ENCODE measurements at places on chromosomes 16 and 17.

- no peak for DNase-seq
Observed at GRCh38 chr16:4566144-4566543, 10.0 kb downstream of the C16orf96 start.

- no peak for DNase-seq
Observed at GRCh38 chr17:37417852-37418251, 11.2 kb downstream of the TADA2A start.

- peak; percentile 92 for DNase-seq
Observed at GRCh38 chr17:82781894-82782274, 30.0 kb downstream of the TBCD start.

DNA sequence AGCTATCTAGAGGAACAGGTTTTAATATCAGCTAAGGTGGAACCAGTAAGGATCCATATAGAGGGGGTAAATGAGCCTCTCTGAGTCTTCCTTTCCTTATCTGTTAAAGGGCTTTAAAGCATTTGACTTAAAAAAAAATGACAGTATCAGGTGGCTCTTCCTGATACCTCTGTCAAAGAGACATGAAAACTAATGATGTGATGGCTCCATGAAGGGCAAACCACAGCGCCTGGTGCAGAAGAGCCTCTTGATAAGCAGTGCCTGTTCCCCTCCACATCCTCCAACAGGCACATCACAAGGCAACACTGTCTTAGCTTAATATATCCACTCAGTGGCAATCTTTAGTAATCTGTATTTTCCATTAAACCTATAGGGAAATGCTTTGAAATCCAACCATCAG lies 68.9 kb downstream of the USP31 start:
- no peak for DNase-seq

- DNase-seq, result no peak
Observed at GRCh38 chr16:21619765-21620425, 20.5 kb downstream of the METTL9 start.

DNA sequence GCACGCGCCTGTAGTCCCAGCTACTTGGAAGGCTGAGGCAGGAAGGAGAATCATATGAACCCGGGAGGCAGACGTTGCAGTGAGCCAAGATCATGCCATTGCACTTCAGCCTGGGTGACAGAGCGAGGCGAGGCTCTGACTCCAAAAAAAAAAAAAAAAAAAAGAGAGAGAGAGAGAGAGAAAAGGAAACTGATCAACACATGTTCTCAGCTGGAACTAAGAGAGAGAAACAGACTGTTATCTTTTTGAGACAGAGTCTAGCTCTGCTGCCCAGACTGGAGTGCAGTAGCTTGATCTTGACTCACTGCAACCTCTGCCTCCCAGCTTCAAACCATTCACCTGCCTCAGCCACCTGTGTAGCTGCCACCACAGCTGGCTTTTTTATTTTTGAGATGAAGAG lies 60.4 kb downstream of the STH start:
- DNase-seq, result no peak

GRCh38 chr17:67413388-67413787 lies 36.3 kb downstream of the PITPNC1 start:
- DNase-seq, result peak; percentile 21

- DNase-seq, result peak; percentile 61
Observed at GRCh38 chr17:40551879-40552768, 13.1 kb downstream of the CCR7 start.

GRCh38 chr17:22462461-22462860 lies 770.1 kb downstream of the KCNJ18 start:
- no peak for DNase-seq

DNA sequence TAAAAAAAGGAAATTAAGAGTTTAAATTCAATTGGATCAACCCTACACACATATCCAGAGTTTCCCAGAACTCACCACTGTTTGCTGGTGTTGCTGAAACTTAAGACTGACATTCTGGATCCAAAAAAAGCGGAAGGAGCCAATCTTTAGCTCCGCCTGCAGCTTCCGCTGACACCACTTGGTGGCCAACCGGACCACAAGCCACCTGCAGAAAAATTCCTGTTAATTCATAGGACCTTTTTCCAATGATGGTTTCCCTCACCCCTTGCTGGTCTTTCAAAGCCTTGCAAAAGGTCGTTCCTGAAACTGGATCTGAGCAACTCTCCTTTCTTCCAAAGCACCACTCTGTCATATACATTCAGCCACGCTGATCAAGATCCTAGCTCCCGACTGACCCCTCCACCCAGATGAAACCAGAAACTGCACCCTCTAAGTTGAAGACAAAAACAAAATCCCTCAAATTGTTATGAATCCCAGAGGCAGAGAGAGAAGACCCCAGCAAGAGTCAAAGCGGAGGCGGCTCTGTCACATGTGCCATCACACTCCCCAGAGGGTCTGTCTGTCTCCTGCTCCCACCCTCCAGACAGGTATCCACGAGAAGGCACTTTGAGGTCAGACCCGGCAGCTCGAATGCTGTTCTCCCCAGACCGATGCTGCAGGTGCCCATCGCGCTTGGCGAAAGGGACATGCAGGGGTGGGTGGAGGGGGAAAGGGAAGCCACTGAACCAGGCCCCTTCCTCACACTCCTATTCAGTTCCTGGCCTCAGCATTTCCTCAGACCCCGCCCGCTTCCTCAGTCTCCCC lies 773 bp downstream of the BLTP2 start:
- peak; percentile 71 for DNase-seq

DNA sequence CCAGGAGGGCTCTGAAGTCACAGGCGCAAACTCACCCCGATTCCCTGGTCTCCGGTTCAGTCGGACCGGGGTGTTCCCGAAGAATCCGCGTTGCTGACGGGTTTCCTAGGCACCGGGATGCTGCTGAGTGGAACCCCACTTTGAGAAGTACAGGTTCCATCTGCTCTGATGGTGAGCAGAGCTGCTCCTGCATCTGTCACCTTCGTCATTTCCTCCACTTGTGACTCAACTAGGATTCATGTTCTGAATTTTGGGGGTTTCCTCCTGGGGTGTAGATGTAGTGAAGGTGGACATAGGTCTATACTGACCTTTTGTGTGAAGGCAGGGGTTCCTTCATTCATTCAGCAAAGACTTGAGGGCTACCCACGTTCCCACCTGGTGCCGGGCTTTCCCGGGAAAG lies 25.0 kb downstream of the LGALS3BP start:
- no peak for DNase-seq

GRCh38 chr17:77318491-77319210 lies 177.9 kb downstream of the SEC14L1 start:
- DNase-seq, result no peak

DNA sequence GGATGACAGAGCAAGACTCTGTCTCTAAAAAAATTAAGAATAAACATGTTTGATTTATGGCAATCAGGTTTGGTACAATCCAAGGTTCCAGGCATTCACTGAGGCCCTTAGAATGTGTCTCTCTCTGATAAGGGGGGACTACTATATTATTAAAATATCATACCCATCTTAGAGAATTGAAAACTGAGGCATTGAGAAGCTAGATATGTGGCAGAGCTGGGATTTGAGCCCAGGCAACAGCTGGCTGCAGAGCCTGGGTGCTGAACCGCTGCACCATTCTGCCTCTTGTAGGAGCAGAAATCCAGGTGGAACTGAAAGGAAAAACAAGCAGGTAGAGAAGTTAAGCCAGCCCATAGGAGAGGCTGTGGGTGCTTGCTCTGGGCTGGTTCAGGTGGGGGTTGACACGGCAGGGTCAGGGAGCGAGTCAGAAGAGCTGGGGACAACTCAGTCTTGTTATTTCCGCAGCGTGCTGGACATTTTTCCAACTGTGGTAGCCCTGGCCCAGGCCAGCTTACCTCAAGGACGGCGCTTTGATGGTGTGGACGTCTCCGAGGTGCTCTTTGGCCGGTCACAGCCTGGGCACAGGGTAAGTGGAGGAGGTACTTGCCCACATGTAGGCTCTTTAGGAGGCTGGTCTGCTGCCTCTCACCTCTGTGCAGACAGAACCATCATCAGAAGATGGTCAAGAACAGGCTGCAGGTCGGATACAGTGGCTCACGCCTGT lies 62.5 kb downstream of the WIPI1 start:
- DNase-seq, result no peak

DNA sequence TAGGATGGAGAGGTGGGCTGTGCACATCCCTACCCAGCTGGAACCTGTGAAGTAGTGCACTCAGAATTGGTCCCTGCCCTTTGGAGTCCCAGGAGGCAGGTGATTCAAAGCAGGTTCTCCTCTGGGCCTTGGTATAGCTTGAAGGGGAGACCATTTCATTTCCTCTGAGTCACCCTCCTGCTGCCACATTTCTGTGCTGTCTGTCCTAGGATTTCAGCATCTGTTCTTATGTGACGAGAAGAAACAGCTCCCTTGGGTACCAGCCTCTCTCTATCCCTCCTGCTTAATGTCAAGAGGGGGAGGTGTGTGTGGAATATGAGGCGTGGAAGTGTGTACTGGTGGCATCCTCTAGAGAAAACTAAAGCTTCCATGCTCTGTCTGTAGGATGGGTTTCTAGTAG lies 5.0 kb upstream of the NFE2L1 start:
- no peak for DNase-seq

GRCh38 chr16:10485159-10485558 lies 95.2 kb downstream of the EMP2 start:
- no peak for DNase-seq

GRCh38 chr16:53732296-53732929 lies 28.5 kb downstream of the FTO start:
- no peak for DNase-seq

- no peak for DNase-seq
Observed at GRCh38 chr17:77390870-77391269, 250.1 kb downstream of the SEC14L1 start.

- no peak for DNase-seq
Observed at GRCh38 chr17:50279181-50279526, 4.9 kb downstream of the TMEM92 start.

GRCh38 chr17:17320911-17321220 lies 17.7 kb downstream of the NT5M start:
- no peak for DNase-seq

DNA sequence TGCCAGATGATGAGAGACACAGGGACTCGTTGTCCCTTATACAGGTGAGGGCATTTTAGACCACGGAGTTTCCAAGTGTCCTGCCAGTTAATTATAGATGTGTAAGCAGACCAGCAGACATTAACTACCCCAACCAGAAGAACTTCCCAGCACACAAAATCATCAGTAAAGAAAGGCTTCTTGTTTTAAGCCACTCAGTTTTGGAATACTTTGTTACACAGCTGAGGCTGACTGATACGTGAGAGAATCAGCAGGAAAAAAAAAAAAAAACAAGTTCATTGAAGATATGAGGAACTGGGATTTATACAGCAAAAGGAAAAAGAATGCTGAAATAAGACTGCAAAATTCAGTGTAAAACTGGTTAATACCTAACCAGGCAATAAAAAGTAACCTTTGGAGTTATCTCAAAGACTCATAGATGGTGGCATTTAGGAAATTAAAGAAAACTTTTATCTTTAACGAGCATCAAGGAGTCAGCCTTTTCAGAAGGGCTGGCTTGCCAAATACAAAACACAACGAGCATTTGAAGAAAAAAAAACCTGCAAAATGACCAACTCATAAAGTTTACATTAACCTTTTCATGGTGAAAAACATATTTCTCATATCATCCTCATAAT lies 28.1 kb downstream of the TMEM238L start:
- DNase-seq, result no peak

DNA sequence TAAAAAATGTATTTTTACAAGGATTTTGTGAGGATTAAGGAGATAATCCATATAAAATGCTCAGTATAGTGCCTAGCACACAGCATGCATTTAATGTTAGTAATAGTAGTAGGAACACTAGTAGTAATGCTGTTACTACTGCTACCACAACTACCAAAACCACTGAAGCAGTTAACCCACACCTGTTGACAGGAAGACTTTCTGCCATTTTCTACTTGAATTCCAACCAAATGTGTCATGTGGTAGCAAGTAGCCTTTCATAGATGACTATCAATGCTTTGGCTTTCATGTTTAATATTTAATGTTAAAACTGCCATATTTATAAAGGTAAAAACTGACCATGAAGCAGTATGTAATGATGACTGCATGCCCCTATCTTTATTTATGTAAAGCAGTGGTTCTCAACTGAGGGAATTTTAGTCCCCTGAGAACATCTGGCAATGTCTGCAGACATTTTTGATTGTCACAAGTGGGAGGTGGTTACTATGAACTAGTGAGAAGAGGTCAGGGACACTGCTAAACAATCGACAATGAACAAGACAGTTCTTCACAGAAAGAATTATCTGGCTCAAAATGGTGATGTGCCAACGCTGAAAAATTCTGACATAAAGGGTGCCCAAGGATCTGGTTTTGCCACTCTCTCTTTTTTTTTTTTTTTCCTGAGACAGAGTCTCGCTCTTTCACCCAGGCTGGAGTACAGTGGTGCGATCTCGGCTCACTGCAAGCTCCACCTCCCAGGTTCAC lies 89.4 kb downstream of the ITFG1 start:
- DNase-seq, result no peak

DNA sequence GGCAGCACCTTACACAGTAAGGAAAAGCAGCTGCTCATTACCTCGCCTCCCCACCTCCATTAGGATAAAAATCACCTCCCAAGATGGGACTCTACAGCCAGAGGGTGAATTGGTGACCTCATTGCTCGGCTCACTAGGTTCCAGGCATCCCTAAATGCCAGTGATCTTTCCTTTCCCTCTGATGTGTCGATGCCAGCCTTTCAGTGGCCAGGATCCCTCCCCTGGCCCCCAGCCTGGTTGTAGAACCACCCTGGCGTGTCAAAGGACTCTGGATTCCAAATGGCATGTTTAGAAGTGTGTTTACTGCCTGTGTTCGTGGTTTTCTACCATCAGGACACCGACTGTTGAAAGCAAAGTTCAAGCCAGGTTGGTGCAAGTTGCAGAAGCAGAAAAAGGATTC lies 72.1 kb upstream of the LYRM9 start:
- no peak for DNase-seq

DNA sequence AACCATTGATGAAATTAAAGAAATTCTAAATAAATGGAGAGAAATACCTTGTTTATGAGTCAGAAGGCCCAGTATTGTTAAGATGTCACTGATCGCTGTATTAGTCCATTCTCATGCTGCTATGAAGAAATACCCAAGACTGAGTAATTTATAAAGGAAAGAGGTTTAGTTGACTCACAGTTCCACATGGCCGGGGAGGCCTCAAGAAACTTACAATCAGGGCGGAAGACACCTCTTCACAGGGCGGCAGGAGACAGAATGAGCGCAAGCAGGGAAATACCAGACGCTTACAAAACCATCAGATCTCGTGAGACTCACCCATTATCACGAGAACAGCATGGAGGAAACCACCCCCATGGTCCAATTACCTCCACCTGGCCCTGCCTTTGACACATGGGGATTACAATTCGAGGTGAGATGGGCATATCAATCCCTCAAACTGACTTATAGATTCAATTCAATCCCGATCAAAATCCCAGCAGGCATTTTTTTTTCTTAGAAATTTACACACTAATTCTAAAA lies 157.2 kb downstream of the ENGASE start:
- no peak for DNase-seq

DNA sequence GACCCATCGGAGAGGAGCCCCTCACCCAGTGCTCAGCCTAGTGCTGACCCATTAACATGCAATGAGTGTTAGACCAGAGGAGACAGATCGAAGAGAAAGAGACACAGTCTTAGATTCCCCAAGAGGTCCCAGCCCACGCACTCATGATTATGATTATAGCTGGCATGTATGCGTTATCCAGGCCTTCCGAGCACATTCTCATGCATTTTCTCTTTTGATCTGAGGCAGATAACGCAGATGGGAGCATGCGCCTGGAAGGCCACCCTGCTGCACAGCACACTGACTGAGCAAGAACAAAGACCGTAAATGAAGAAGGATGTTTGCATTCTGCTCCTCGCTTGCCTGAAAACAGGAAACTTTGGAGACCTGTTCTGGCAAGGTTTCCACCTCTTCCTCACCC lies 232.7 kb downstream of the SOX9 start:
- DNase-seq, result no peak

Data from activated effector memory CD4-positive, alpha-beta T cell treated with anti-CD3 and anti-CD28 coated beads, Interleukin-2, amount 50 U/mL, for 16 hours (primary cell).